ENCODE measurements at places on chromosomes 1 and 21.
A peak's percentile ranks its signal among the peaks of the same experiment; 100 is the strongest.

- DNase-seq = no peak
Measured at GRCh38 chr1:193747579-193747978, 561.2 kb upstream of the B3GALT2 start.

- peak; percentile 34 for DNase-seq
Measured at GRCh38 chr1:9651565-9652378, at the start of gene PIK3CD. TSS of gene PIK3CD (plus strand) at chr1:9651731. CDS start at chr1:9710456, 58,725 bp downstream.

DNA sequence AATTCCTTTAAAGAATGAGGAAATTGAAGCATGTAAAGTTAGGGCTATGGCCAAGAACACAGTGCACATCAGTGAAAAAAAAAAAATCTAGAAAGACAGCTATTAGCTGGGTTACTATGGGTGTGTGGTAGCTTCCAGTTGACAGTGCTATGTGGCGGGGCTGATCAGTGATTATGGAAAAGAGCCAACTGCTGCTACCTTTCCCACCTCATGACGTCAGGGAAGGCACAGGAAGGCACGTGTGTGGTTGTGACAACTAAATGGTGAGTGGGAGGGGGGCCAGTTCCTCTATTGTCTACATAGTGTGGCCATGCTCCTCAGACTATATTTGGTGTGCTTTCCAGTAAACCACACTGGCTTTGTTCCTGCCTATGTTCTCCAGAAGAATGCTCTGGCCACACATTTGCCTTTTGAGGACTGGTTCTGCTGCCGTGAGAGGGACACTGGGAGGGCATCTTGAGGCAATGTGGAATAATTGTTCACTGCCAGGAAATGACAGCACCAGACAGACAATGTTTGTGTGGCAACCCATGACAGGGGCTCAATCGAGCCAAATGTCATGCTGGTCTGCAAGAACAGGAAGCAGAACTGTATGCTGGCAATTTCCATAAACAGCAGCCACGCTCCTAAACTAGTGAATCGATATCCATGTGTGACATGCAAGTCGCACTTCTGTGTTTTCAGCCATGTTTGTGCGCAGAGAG lies 3.0 kb upstream of the SDE2 start:
- DNase-seq = peak; percentile 47

DNA sequence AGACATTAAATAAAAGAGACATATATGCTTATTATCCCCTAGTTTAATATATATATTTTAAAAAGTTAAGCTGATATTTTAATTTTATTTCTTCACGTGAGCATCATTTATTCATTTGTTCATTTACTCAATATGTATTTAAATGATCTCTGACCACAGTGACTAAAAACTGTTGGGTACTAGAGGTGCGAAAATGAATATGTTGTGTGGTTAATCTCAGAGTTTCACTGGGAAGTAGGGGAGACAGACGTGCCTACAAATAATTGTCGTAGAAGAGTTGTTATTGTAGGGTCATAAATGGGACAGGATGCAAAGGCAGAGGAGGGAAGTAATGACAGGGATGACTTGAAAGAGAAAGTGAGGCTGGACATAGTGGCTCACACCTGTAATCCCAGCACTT lies 213.0 kb upstream of the CACYBP start:
- DNase-seq = no peak

- DNase-seq = no peak
Measured at GRCh38 chr1:218600968-218601367, 255.8 kb downstream of the TGFB2 start.

GRCh38 chr1:156704930-156705320 lies 458 bp downstream of the CRABP2 start:
- peak; percentile 21 for DNase-seq

DNA sequence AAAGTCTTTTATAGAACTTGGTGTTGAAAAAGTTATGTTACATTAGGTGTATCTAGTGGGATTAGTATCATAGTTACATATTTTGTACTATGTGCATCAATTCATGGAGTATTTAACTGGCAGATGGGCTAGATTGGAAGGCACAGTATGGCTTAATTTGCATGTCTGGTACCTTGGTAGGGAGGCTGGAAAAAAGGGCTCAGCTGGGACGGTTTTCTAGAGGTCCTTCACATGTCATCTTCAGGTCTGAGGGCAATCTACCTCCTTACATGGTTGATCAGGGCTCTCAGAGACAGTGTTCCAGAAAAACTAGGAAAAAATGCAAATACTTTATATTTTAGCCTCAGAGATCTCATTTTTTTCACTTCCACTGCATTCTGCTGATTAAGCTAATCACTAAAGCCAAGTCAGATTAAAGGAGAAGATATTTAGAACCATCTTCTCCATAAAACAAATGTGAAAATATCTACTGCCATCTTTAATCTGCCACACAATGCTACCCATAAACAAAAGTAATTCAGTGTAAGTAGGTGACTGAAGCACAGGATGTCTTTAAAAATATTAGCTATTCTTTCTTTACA lies 209.3 kb downstream of the PLA2G4A start:
- no peak for DNase-seq

DNA sequence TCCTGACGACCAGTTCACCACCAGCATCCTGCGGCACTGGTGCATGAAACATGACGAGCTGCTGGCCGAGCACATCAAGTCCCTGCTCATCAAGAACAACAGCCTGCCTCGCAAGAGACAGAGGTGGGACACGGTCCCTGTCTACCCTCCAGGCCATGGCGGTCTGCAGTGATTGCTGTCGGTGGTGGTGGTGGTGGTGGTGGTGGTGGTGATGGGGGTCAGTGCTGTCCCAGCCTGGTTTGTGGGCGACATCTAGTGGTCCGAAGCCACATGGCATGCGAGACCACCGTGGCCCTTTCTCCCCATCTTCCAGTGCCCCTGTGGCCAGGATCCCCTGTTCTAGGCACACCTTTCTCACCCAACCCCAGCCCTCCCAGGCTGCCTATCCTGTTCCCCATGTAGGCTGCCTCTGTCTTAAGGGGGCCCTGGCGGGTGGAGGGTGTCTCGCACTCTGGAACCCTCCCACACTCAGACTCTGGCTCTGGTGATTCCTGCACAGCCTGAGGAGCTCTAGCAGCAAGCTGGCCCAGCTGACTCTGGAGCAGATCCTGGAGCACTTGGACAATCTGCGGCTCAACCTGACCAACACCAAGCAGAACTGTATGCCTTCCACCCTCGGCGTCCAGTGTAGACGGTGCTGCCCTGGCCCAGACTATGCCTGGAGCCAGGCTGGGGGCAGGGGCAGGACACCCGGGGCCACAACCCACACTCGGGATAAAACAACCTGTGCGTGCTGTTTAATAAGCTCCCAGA lies 3.2 kb upstream of the SLC27A3 start:
- no peak for DNase-seq

DNA sequence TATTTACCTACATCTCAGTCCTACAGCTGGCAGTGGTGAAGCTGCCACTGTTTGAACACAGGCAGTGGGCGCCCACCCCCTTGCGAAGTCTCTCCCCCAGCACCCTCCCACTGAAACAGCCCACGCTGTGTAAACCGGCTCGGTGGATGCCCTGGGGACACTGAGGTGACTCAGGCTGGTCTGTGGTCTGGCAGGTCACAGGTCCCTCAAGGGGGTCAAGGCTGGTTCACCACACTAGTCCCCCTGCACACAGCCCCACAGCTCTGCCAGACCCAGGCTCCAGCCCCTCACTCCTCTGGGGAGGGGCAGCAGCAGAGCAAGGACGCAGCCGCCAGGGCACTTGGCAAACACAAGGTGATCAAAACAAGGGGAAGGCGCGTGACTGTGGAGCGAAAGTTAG lies 7.6 kb downstream of the CHD5 start:
- no peak for DNase-seq

GRCh38 chr1:240244968-240245628 lies 153.4 kb downstream of the FMN2 start:
- no peak for DNase-seq

DNA sequence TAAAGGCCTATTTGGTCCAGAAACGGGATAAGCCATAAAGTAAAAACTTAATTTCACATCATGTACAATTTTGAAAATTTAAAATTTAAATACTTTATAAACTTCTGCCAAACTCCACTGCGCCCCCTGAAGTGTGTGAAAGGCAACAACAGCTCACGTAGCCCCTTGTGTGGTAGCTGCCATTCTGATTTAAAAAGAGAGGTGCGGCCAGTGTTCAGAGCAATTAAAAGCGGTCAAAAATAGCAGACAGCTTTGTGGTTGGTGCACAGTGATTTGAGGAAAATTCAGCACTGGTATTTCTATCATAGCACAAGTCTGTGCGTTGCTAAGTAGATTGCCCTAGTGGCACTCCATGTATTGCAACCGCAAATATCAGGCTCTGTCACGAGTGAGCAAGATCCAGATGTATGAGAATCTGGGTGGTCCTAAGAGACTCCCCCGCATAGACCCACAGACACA lies 122.5 kb downstream of the ATG4C start:
- no peak for DNase-seq

- DNase-seq = no peak
Measured at GRCh38 chr1:201183209-201183608, 7.4 kb upstream of the IGFN1 start.

DNA sequence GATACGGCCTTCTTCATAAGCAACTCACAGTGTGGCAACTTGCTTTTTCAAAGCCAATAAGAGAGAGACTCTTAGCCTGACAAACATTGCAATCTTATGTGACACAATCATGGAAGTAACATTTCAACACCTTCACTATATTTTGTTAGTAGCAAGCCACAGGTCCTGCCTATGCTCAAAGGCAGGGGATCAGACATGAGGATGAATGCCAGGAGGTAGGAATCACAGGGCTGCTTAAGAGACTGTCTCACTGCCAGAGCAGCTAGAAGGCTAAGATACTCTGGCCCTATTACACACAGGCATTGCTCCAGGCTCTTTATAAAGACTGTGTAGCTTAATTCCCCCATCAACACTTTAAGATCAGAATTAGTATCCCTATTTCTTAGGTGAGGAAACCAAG lies 236.2 kb upstream of the KAZN start:
- DNase-seq = no peak

DNA sequence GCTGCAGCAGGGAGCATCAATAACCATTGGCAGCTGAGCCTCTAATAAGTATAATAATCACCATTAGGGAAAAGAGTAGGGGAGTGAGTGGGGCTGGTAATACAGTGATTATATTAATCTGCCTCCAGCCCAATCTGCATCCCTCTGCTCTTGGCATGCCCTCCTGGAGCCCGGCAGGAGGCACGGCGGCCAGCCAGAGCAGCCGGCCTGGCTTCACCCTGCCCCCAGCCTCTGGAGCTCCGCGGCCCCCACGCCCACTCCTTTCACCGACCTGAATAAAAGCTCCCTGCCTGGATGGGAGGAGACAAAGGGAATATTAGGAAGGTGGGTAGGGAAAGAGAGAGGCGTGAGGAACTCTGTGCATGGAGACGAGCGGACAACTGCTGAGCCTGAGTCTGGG lies 28.3 kb downstream of the OPTC start:
- no peak for DNase-seq

GRCh38 chr1:91608876-91609275 lies 108.2 kb downstream of the CDC7 start:
- no peak for DNase-seq

DNA sequence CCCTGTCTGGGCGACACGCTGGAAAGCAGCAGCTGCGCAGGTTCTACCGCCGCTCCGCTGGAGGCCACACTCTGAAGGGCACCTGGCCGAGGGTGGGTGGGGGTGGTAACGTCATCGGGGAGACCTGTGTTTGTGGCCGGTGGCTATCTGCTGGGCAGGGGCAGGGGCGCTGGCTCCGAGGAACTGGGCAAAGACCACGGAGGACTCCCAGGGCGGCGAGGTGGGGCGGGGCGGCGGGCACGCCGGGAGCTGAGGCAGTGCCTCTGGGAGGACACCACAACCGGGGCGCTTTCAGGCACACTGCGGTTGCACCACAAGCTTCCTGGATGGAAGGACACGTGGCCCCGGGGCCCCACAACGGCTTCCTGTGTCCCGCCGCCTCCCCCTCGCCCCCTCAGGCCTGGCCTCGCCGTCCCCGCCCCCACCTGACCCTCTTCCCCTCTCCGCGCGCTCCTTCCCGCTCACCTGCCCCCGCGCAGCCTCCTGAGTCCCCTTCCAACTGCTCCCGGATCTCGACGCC lies 3.3 kb upstream of the DENND2D start:
- DNase-seq = peak; percentile 80

- no peak for DNase-seq
Measured at GRCh38 chr1:190274721-190275120, 202.9 kb downstream of the BRINP3 start.

DNA sequence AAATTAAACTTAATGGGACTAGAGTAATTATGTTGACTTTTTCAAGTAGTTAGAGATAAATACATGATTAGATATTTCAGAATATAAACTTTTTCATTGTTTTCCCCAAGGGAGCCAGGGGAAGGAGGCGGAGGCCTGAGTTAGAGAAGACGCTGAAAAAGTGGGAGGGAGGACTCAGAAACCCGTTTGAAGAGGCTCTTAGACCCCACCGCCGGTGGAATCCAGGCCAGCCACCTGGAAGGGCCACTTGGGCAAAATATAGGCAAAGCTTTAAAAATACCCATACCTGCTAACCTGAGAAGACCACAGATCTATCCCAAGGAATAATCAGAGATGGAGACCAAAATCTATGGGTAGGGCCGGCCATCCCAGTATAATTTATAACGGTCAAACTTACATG lies 242.6 kb downstream of the PTPRU start:
- DNase-seq = no peak

DNA sequence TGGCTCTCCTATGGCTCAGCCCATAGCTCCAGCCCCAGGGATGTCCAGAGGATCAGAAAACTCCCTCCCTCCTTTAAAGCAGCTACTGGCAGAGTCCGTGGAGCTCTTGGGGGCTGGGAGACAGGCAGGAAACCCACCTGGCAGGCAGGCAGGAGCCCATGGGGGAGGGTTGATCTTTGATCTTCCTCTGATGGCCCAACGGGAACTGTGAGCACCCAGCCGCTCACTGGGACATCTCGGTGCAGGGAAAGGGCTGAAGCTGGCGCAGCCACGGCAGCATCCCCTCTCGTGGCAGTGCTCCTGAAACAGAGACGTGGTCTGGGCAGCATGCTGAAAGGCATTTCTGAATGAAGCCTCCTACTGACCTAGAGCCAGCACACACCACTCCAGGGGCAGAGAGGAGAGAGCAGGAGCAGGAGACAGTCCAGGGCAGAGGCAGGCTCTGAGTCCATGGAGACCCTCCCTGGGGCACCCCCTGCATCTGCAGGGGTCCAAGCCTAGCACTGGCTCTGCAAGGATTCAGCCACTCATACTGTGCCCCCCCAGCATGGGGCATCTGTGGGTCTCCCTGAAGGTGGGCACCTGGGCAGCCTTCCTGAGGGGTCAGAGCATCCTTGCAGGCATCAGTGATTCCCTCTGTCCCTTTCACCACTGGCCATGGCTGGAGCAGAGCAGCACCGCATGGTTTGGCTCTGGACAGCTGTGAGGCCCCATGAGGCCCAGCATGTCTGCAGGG lies 4.9 kb upstream of the SLX9 start:
- DNase-seq = no peak

GRCh38 chr1:235588916-235589515 lies 60.6 kb downstream of the GNG4 start:
- DNase-seq = no peak

- no peak for DNase-seq
Measured at GRCh38 chr1:163834778-163835177, 513.0 kb downstream of the NUF2 start.

All from T-helper 9 cell (primary cell).